ENCODE measurements at places on chromosomes 7 and 10. TPM values are rescaled to one million over a fixed set of nuclear protein-coding genes. Genes with fewer than 3 reads are reported as not detected.

DNA sequence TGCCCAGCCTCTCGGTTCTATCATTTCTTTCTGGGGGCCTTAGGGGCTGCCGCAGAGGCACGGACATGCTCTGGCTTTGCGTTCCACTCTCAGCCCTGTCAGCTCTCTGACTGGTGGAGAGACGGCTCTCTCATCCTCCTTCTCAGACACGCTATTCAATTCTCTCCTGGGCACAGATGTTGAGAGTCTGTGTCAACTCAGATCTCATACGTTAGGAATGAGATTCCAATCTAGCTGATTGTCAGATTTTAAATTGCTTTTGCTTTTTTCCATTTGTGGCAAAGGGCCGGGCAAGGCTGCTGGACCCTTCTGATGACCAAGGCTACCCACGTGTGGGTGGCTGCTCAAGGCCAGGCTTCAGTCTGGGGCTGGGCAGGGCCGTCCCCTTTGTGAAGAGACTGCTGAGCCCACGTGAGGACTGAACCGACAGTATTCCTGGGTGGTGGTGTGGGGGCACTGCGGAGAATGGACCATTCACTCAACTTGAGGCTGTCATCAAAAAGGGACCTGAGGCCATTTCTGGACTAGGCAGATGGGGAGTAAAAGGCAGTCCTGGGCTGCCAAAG, 71.5 kb downstream of the CLEC2L start:
- no peak for DNase-seq

DNA sequence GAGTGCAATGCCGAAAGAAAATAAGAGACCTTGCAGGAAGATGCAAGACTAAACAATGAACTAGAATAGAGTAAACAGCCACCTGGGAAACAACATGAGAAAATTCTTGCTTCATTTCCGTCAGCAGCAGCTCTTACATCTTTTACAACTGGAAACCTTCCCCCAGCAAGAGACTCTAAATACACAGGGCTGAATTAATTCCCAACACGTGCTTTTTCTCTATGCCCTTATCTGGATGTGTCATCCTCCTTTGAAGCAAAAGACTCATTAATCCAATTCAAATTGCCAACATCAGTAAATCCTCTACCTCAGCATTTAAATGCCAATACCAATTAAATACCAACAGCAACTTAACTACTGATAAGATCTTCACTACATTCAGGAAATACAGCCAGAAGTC, 99.0 kb upstream of the PDE1C start:
- DNase-seq, result no peak

- DNase-seq, result no peak
These were observed 30.0 kb upstream of the PCGF5 start for GRCh38 chr10:91190388-91190870.

DNA sequence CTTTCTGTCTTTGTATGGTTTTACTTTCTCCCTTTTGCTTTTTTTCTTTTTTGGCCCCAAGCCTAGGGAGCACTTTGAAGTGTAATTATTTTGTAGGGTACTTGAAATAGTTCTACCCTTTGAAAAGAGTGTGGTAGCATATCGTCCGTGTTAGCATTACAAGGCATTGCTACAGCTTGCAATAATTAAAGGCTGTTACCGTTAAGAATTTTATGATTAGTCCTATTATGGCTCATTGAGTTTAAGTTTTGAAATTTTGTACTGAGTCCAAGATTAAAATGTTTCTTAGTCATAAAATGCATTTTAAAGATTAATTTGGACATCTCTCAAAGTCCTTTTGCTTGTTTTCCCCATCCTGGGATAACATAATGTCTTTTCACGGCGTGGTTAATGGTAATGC, 490.0 kb upstream of the LRRN3 start:
- no peak for DNase-seq

DNA sequence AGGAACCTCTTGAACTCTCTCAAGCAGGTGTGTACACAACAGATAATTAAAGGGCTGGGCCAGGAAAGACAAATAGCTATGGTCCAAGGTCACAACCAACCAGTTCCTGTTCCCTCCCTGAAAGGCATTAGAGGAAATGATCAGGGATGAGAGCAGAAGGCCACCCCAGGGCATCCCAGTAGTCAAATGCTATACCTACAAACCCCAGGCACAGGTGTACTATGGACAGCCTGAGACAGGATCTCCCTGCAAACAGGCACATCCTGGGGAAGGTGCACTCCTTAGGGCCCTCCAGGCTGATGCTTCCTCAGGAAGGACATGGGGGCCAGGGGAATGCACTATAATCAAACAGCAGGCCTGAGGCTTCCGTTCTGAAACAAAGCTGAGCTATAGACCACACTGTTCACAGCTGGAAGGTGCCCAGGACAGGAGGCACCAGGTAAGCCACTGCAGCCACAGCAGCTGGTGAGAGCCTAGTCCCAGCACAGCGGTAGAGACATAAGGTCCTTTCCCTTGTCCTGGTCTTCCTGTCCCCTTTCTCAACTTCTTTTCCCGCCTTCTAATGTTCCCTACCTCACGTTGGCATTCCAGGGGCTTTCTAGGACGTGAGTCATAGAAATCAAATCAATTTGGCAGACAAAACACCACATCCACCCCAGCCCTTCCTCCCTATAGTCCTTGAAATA, 13.3 kb downstream of the PARP12 start:
- DNase-seq, result no peak

- no peak for DNase-seq
These were observed 215.8 kb downstream of the SKAP2 start for GRCh38 chr7:26648554-26648953.

Gene INMT
- 0.07 TPM for total RNA-seq

Gene SPRN
- not detected for total RNA-seq

Gene CRYGN
- not detected for total RNA-seq

Gene ADAMTS14
- not detected for total RNA-seq

All from activated CD4-positive, alpha-beta T cell treated with anti-CD3 and anti-CD28 coated beads for 36 hours (primary cell).